Thyroid gland (tissue), 4 donors: ENCODE measurements at places on chromosomes 16 and 17. TPM values are rescaled to one million over a fixed set of nuclear protein-coding genes. Genes with fewer than 3 reads are reported as not detected.

- no peaks in the 10 kb centered on the region for H3K27me3 ChIP-seq
- H3K27ac ChIP-seq, result no peak overlapping the region
- no peak for DNase-seq
Observed at GRCh38 chr16:82190386-82190785, 20.4 kb upstream of the MPHOSPH6 start.

DNA sequence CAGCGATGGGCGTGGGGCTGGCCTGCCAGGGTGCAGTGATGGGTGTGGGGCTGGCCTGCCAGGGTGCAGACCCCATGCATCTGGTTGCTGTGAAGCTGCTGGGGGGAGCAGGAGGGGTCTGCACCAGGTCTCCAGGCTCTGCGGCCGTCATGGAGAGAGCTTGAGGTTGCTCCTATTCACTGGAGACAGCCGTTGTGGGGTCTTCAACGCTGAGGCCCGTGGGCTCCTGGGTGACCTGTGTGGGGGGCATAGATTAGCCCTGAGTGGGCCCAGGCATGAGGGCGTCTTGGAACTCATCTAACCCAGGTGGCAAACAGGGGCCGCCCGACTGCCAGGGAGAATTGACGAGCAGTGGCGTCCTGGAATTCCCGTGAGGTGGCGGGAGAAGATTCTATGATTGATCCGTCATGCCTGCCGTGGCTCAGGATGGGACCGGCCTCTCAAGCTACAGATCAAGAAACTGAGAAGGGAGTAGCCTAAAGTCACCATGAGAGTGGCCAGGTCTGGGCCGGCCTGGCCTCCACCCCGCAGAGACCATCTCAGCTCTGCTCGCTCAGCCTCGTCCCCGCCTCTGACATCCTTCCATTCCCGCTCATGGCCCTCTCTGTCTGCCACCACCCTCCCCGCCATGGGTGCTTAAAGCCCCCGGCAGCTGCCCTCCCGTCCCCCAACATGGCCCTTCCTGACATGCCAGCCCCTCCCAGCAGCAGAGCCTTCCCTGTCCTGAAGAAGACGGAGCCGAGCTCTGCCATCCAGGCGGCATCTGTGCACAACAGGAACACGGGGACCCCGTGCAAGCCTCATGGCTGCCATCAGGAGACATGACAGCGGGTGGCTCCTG lies 50.7 kb upstream of the ACSF3 start:
- no peak overlapping the region for H3K27ac ChIP-seq
- no peak overlapping the region for H3K4me3 ChIP-seq
- H3K4me1 ChIP-seq, result no peaks in the 10 kb centered on the region
- H3K27me3 ChIP-seq, result no peaks in the 10 kb centered on the region
- no peaks in the 10 kb centered on the region for H3K36me3 ChIP-seq
- DNase-seq, result no peak

GRCh38 chr16:50400967-50401348 lies 32.2 kb upstream of the BRD7 start:
- no peak overlapping the region for H3K4me3 ChIP-seq
- no peak for DNase-seq
- H3K27me3 ChIP-seq, result no peaks in the 10 kb centered on the region
- H3K4me1 ChIP-seq, result no peaks in the 10 kb centered on the region

GRCh38 chr17:60311936-60312335 lies 80.0 kb downstream of the USP32 start:
- H3K27ac ChIP-seq, result no peak overlapping the region
- no peaks in the 10 kb centered on the region for H3K36me3 ChIP-seq
- no peak for DNase-seq
- no peak overlapping the region for H3K4me3 ChIP-seq
- H3K4me1 ChIP-seq, result no peaks in the 10 kb centered on the region
- H3K27me3 ChIP-seq, result no peaks in the 10 kb centered on the region

DNA sequence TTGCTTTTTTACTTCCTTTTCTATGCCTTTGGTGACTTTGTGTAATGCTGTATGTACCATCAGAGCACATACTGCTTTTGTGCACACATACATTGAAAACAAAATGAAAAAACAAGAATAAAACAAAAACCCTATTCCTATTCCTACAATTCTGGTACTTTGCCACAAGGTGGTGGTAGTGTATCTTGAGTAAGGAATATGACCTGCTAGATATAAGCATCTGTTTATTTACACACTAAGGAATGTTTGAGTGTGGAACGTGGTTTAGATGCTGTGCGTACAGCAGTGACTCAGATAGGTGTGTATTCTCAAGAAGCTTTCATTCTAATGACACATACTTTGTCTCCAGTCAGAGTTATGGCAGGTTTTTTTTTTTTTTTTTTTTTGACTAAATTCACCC lies 606.2 kb downstream of the WWOX start:
- DNase-seq, result no peak
- no peaks in the 10 kb centered on the region for H3K36me3 ChIP-seq
- H3K4me3 ChIP-seq, result no peak overlapping the region
- no peak overlapping the region for H3K27ac ChIP-seq

- H3K27me3 ChIP-seq, result no peaks in the 10 kb centered on the region
- no peaks in the 10 kb centered on the region for H3K4me1 ChIP-seq
- H3K27ac ChIP-seq, result no peak overlapping the region
- no peak for DNase-seq
- no peak overlapping the region for H3K4me3 ChIP-seq
Observed at GRCh38 chr16:83046664-83047063, 419.9 kb downstream of the CDH13 start.

HS3ST4 gene
- not detected for total RNA-seq

GRCh38 chr16:57729182-57729484 lies 6.4 kb upstream of the KATNB1 start:
- H3K27me3 ChIP-seq, result no peaks in the 10 kb centered on the region
- H3K27ac ChIP-seq, result no peak overlapping the region
- H3K4me3 ChIP-seq, result no peak overlapping the region
- no peak for DNase-seq

DNA sequence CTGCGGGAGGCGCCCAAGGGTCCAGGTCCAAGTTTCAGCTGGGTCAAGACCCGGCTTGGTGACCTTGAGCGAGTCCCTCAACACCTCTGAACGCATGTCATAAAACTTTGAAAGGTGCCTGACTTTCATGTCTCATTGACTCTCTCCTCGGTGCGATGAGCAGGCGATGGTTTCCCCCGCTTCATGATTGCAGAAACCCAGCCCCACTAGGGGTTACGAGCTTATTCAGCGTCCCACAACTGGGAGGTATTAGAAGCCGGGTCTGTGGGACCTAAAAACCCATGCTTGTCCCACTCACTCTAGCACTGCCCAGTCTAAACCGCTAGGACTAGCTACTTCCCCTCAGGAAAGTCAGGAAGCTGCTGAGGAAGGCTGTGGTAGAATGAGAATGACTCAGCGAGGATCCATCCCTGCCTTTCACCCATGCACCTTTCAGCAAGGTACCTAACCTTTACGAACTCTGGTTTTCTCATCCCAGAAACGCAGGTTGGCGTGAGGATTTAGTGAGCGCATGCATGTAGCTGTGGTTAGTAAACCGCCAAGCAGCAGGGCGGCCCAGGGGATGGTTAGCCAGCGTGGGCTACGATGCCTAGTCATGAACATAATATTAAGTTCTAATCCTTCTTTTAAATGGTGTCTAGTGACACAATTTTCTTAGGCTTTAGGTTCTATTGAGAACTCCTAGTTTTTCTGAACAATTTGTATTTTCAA lies 26.2 kb upstream of the RFFL start:
- peak overlapping the region; percentile 73 for H3K27ac ChIP-seq
- no peaks in the 10 kb centered on the region for H3K27me3 ChIP-seq
- DNase-seq, result peak; percentile 8
- H3K4me3 ChIP-seq, result no peak overlapping the region
- no peaks in the 10 kb centered on the region for H3K36me3 ChIP-seq

DNA sequence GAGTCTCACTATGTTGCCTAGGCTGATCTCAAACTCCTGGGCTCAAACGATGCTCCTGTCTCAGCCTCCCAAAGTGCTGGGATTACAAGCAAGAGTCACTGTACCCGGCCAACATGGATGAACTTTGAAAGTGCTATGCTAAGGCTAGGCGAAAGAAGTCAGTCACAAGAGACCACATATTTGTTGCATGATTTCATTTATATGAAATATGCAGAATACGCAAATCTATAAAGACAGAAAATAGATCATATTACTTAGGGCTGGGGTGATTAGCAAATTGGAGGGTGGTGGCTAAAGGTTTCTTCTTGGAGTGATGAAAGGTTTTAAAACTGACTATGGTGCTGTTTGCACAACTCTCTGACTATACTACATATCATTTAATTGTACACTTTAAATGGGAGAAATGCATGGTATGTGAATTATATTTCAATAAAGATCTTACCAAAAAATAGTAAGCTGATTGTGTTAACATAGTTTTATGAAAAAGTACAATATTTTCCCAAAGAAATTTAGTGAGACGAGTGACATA lies 1.2 kb upstream of the FLYWCH1 start:
- H3K27me3 ChIP-seq, result no peaks in the 10 kb centered on the region
- H3K4me3 ChIP-seq, result no peak overlapping the region
- H3K36me3 ChIP-seq, result peaks cover 7% of the 10 kb centered on the region
- no peak for DNase-seq
- H3K4me1 ChIP-seq, result peaks cover 26% of the 10 kb centered on the region
- H3K27ac ChIP-seq, result no peak overlapping the region

KRT24 gene
- total RNA-seq, result not detected

KRT37 gene
- total RNA-seq, result not detected

DNA sequence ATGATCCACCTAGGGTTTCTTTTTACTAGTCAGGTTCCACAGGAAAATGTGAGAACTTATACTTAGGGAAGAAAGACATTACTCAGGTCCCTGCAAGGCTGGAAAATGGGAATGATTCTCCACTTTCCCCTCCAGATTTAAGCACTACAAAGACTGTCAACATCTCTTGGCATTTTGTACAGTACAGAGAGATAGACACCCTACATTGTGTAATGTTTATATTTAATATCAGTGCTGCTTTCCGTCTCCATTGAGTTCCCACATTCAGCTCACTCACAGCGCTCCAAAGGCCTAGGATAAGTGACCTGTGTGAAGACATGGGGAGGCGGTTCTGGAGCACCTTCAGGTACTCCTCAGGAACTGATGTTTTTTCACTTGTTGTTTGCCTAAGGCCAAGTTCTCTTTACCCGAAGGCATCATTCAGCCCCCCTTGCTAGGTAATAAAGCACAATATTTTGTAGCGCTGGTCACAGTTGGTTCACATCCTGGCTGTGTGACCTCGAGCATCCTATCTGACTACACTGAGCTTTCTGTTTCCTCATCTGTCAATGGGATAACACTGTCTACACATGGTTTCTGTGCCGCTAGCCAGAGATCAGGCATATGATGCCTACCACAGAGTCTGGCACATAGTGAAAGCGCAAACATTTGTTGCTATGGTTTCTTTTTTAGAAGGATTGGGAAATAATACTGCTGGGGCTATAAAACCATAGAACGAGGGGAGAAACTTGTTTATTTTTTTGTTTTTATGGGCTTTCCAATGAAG lies 226.6 kb downstream of the ZFHX3 start:
- no peak overlapping the region for H3K4me3 ChIP-seq
- H3K36me3 ChIP-seq, result no peaks in the 10 kb centered on the region
- DNase-seq, result no peak
- H3K27me3 ChIP-seq, result no peaks in the 10 kb centered on the region

EIF3C gene
- 302 TPM for total RNA-seq

- H3K4me3 ChIP-seq, result no peak overlapping the region
- no peaks in the 10 kb centered on the region for H3K27me3 ChIP-seq
- H3K4me1 ChIP-seq, result peaks cover 13% of the 10 kb centered on the region
Observed at GRCh38 chr17:43468691-43469139, 15.1 kb upstream of the DHX8 start.

DNA sequence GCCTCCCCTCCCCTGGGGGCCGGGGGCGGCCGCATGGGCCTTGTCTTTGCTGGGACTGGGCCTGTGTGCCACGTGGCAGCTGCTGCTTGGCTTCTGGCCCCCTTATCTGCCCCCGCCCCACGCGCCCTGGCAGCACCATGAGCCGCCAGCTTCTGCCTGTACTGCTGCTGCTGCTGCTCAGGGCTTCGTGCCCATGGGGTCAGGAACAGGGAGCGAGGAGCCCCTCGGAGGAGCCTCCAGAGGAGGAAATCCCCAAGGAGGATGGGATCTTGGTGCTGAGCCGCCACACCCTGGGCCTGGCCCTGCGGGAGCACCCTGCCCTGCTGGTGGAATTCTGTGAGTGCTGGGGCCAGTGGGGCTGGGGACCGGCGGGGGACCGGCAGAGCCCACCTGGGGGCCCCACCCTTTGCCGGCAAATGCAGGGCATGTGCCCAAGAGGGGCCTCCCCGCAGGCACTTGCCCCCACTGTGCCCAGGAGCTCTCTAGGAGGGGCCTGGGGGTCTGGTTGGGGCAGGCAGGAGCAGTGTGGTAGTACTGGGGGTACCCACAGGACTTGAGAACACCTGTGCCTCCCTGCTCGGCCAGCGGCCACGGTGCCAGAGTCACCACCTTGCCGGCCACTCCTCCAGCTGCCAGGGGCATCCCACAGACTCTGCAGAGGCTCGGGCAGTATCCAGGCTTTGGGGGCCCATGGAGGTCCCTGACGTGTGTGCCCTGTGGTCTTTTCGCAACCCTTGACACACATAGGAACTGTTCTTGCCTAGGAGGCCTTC lies at the start of gene PDIA2:
PDIA2 (plus strand) TSS at position 132 of the 773 bp plus-strand sequence; CDS start at position 138, 6 bp downstream.
- H3K27ac ChIP-seq, result no peak within 1 kb of the TSS
- peaks cover 6% of the 10 kb centered on the region for H3K4me1 ChIP-seq
- H3K4me3 ChIP-seq, result no peak within 1 kb of the TSS
- peaks cover 11% of the 10 kb centered on the region for H3K36me3 ChIP-seq
- H3K27me3 ChIP-seq, result peaks cover 7% of the 10 kb centered on the region

DNA sequence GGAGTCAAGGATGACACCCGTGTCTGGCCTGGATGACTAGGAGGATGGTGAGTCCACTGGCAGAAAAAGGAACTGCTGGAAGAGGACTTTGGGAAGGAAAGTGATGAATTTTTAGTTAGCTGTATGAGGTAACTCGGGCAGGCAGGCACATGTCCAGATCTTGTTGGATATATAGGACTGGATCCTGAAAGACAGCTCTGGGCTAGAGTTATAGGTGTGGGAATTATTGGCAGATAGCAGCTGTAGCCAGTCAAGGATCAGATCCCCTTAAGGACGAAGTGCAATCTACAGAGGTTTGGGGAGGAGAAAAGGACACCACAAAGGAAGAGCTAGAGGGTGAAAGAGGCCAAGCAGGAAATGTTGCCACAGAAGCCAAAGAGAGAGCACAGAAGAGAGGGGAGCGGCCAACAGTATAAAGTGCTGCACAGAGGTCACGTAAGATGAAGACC lies 10.1 kb downstream of the CYB5D1 start:
- no peaks in the 10 kb centered on the region for H3K4me1 ChIP-seq
- peaks cover 2% of the 10 kb centered on the region for H3K36me3 ChIP-seq
- no peak for DNase-seq
- H3K4me3 ChIP-seq, result no peak overlapping the region

GRCh38 chr17:64099543-64099942 lies 30.4 kb downstream of the ERN1 start:
- H3K36me3 ChIP-seq, result no peaks in the 10 kb centered on the region
- no peak for DNase-seq
- H3K27ac ChIP-seq, result no peak overlapping the region

DNA sequence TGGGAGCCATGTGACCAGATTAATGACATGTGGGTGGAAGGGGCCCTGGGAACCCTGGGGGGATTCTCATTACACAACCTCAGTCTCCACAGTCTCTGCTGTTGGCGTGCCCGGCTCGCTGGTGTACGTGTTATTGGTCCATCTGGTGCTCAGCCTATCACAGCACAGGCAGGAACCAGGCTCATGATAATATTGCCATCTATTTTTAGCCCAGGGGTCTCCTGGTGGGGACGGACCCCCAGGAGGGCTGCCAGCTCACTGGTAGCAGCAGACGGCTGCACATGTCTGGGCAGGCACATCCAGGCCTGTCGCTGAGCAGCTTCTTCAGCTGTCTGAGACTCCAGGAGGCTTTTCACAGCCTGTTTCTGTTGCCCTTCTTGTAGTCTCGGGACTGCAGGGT lies 123.8 kb downstream of the RAB11FIP4 start:
- no peaks in the 10 kb centered on the region for H3K36me3 ChIP-seq
- no peak overlapping the region for H3K4me3 ChIP-seq
- peaks cover 4% of the 10 kb centered on the region for H3K4me1 ChIP-seq
- DNase-seq, result no peak
- H3K27me3 ChIP-seq, result no peaks in the 10 kb centered on the region
- H3K27ac ChIP-seq, result no peak overlapping the region

KRTAP4-5 gene
- total RNA-seq, result not detected

KIF1C gene
- total RNA-seq, result 76.1 TPM
